ENCODE measurements at places on chromosomes 4 and X.
A peak's percentile ranks its signal among the peaks of the same experiment; 100 is the strongest.

DNA sequence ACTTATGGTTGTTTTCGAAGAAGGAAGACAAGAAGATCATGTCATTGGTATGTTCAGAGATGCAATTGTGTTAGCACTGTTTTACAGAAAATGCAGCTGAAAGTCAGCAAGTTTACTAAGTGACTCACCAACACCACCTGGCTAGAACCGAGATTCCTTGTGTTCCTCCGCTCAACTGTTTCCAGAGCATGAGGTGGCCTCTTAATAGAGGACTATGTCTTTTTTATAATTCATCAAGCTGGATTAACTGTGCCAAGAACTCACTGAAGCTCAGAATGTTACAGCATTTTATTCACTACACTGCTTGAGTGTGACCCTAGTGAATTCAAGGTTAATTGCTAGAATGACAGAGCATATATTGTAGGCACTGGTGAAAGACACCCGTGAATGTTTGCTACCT, 1573.5 kb upstream of the TENM3 start:
- peak; percentile 56 for DNase-seq

- DNase-seq = no peak
These were observed 1160.0 kb downstream of the ADGRL3 start for GRCh38 chr4:62360156-62360545.

GRCh38 chr4:80538276-80538926, 202.9 kb downstream of the CFAP299 start:
- DNase-seq = peak; percentile 78

- no peak for DNase-seq
These were observed 17.5 kb upstream of the UGDH start for GRCh38 chr4:39544580-39545315.

- no peak for DNase-seq
These were observed 14.9 kb downstream of the LSM6 start for GRCh38 chr4:146190456-146190855.

GRCh38 chr4:118012142-118012541, 22.1 kb upstream of the NDST3 start:
- DNase-seq = no peak

DNA sequence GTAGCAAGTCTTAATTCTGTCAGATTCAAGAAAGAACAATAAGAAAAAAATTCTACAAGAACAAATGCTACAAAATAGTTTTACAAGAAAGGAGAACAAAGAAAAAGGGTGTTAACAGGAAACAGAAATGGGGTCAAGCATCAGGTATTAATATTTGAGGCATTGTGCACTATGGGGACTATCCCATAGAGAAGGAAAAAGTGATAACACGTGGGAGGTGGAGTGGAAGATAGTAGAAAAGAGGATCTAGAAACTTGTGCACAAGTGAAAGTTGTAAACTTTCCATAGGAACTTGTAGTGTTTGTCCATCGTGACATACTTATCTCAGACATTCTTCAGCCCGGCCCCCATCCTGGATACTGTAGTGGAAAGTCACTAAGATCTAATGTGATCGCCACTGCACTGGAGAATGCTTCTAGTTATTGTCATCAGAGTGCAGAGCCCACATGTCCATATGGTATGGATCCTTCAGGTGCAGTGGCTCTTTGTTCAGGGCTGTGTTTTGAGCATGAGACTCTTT, 15.4 kb upstream of the NFXL1 start:
- no peak for DNase-seq

GRCh38 chrX:48753708-48754228, 7.8 kb upstream of the GLOD5 start:
- no peak for DNase-seq

- no peak for DNase-seq
These were observed 140.0 kb upstream of the MSX1 start for GRCh38 chr4:4719436-4719835.

DNA sequence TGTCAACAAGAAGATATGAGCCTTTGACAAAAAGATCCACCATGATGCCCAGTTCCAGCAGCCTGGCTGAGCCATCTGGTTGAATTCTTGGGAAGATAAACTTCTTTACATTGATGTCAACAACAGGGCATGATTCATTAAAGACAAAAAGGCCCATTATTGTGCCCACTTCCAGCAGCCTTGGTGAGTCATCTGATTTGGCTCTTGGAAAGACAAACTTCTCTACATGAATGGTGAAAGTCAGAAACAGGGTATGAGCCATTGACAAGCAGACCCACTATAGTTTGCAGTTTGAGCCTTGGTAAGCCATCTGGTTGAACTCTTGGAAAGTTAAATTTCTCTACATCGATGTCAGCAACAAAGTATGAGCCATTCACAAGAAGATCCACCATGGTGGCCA, 4.1 kb upstream of the CSF2RA start:
- DNase-seq = no peak

GRCh38 chr4:22504447-22504846, 11.4 kb downstream of the ADGRA3 start:
- no peak for DNase-seq

DNA sequence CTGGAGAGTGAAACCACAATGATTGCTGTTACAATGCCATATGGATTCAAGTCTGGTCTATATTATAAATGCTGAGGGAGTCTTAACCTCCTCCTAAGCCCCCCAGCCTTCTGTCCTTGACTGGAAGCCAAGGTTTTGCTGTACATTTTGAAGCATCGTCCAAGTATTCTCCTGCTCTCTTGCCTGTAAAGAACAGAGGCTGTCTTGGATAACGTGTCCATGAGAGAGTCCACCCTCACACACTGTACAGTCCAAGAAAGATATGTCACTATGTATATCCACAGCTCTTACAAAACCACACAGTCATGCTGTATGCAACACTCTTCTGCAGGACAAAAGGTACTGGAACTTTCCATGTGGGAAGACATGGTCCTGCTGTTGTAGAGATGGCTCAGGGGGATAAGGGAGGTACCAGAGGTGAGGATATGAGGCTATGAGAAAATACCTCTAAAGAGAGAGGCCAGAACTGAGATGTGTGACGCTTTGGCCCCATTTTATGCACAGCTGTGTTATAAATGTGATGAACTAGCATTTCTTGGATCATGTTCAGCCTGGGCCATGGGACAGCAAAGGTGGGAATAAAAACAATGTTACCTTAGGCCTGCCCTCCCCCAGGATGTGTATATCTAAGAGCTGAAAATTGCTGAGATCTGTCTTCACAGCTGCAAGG, 678.6 kb downstream of the IQCM start:
- DNase-seq = no peak

GRCh38 chrX:115112411-115112810, 76.8 kb upstream of the RBMXL3 start:
- DNase-seq = no peak

- DNase-seq = no peak
These were observed 145.0 kb downstream of the SPCS3 start for GRCh38 chr4:176464748-176465147.

DNA sequence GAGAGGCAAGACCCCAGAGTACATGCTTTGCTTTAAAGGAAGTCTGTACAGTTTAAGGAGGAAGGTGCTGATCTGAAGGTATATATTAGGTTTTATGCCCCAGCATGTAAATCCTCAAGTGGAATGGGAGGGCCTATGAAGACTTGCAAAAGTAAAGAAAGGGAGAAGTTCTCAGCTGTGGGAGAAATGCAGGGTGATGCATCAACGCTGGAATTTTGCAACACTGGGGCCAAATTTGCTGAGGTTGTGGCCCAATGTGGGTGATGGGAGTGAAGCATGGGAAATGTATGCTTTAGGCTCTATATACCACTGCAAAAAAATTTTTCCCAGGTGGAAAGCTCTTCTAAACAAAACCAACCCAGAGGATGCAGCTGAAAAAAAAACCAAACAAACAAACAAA, 33.8 kb upstream of the GPR174 start:
- DNase-seq = no peak

DNA sequence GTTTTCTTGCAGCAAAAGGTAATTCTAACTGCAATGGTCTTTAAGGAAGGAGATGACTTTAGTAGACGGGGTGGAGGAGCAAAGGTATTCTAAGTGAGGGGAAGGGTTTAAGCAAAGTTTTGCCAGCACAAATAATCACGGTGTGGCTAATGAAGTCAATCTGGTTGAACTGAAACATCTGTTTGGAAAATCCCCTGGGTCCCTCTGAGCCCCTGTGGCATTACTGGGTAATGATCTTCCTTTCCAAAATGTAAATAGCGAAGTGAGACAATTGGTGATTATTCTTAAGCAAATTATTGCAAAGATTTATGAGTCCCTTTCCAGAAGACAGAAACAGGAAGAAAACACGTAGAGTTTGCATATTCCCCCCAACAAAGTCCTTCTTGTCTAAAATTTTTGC, 47.2 kb downstream of the FGFBP1 start:
- no peak for DNase-seq

DNA sequence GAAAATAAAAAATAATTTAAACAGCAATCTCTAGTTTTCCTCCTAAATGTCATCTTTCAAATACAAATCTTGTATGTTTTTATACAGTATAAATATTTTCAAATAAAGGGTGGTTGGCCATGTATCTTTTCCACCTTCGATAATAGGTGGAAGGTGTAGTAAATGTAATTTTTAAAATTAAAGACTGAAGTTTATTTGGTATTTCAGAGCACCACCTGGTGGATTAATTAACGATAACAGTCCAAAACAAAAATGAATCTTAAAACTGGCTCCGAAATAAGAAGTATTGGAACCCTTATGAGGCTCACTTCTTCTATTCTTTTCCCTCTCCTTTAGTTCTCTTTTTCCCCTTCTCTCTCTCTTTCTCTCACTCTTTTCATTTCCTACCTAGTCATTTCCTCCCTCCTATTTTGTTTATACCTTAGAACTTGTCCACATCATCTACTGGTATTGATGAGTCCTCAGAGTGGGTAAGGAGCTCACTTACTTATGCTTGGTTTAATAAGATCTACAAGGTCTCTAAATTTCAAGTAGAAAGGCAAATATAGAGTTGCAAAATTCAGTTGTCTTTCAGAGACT, 82.9 kb upstream of the EXOC1L start:
- DNase-seq = peak; percentile 42

- DNase-seq = no peak
These were observed 154.4 kb upstream of the TLL1 start for GRCh38 chr4:165718660-165719059.

GRCh38 chr4:123007679-123008078, 85.3 kb upstream of the NUDT6 start:
- no peak for DNase-seq

GRCh38 chr4:7068883-7069282, 1.0 kb upstream of the GRPEL1 start:
- no peak for DNase-seq

GRCh38 chr4:186104114-186104889, at the start of gene FAM149A:
TSS of gene FAM149A (plus strand) at chr4:186104704.
- DNase-seq = peak; percentile 24

- DNase-seq = peak; percentile 15
These were observed 19.1 kb upstream of the CXCL11 start for GRCh38 chr4:76055016-76055415.

DNA sequence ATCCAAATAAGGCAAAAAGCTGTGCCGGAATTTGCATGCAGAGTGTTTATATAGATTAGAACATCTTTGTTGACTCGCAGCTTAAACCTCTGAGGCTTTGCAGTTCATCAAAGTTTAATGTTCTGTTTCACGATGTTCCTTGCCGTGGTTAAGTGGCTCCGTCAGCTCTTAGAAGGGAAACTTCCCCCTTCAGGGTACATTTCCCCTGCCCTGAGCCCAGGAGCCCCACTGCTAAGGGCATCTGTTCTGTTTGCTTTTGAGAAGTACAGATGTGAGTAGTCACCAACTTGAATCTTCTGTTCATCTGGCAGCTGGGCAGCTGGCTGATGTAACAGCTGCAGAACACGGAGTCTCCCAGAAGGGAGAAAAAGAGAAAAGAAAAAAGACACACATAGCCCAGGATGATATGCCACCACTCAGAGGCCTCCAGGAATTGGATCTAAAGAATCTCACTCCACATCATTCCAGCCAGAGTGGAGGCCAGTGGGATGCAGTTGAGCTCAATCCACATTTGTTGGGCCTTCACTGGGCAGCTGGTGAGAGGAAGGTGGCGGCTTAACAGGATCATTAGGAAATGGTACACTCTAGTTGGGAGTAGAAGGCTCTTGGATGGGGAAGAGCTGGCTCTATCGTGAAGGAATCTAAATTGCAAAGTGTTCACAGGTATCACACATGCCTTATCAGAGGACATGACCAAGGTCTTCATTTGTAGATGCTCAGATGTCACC, 178.7 kb upstream of the RBPJ start:
- DNase-seq = no peak

DNA sequence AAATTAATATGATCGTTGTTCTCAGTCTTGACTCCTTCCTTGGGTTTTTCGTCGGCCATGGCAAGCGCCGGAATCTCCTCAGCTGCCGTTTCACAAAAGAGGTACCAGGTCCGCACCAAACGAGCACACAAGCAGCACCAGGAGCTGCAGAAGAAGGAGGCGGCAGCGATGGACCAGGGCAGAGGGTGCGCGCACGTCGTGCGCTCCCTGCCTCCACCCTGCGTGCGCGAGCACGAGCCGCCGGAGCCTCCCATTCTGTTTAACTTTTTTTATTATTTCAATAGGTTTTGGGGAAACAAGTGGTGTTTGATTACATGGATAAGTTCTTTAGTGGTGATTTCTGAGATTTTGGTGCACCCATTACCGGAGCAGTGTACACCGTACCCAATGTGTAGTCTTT, 158.2 kb downstream of the PLS3 start:
- DNase-seq = no peak

- DNase-seq = no peak
These were observed 9.4 kb downstream of the NPY5R start for GRCh38 chr4:163353054-163353453.

DNA sequence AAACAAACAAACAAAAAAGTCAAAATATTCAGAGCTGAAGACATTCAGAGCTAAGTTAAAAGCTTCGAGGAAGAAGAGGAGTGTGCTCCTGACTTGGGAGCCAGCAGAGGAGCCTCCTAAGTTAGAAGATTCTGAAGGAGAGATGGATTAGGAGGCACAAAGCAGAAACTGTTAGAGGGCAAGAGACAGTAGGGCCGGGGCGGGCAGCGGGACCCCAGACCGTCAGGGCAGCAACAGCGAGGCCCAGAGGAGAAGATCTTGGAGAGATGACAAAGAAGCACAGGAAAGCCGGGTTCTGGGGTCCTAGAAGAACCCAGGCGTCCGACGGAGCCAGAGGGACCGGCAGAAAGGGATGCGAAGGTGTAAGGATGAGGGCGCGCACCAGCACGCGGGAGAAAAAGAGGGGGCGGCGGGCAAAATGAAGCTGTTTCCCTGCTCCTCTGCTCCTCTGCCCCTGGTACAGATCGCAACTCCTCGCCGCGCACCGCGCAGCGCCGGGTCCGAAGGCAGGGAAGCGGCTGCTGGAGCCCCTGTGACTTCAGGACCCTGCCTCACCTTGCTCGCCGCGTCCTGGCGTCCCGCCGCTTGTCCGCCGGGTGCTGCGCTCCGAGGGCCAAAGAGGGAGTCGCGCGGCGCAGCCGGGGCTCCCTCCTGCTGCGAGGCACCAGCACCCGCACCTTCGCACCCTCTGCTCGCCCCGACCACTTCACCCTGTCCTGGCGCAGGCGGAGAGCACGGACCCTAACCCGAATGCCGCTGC, 477 bp downstream of the KLHL13 start:
- peak; percentile 8 for DNase-seq

GRCh38 chr4:37858872-37859271, 32.0 kb upstream of the TBC1D1 start:
- no peak for DNase-seq

Measured in epithelial cell of esophagus (primary cell).